Chondrocyte (in vitro differentiated cells): ENCODE measurements at places on chromosomes 2 and 18. TPM values are rescaled to one million over a fixed set of nuclear protein-coding genes. Genes with fewer than 3 reads are reported as not detected.

DNA sequence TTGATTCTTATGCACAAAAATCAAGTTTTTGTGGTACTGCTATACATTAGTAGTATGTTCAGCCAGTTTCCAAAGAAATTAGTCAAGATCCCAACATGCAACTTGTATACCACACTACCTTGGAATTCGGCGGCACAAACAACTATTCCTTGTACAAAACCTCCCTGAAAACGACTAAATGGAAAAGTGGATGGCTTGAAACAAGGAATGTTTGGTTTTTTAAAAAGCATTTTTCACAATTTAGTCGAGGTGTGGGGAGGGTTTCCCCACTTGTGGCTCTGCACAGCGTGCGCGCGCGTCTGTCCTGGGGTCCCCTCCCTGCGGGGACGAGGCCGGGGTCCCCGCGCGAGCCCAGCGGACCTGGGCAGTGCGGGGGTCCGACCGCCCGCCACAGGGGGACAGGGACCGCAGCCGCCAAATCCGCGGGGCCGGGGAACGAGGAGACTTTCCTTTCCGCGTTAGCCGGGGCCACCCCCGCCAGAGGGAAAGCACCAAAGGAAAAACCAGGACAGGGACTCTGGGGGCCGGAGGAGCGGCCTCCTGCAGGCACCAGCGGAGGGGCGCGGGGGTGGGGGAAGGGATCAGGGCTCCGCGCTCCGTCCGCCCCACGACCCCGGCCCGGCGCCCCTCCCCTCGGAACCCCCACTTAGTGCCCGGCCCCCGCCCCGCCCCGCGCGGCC, 534 bp upstream of the SOCS6 start:
- H3K27me3 ChIP-seq, result no peaks in the 10 kb centered on the region
- no peak for DNase-seq
- H3K27ac ChIP-seq, result peak overlapping the region; percentile 61
- H3K4me1 ChIP-seq, result peaks cover 36% of the 10 kb centered on the region
- no peaks in the 10 kb centered on the region for H3K36me3 ChIP-seq

DNA sequence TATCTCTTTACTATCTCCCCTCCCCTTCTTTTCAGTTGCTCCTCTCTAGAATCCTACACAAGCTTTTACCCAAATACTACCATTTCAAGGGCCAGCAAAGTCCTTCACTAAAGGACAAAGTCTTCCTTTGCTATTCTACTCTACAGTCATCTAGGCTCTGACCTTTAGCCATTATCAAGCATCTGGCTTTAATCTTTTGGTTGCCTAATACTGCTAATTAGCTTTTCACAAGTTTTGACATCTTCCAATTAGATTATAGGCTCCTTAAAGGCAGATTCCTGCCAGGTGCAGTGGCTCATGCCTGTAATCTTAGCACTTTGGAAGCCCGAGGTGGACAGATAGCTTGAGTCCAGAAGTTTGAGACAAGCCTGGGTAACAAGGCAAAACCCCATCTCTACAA, 194.4 kb downstream of the SH3BP4 start:
- H3K4me3 ChIP-seq, result no peak overlapping the region
- H3K27me3 ChIP-seq, result peaks cover 13% of the 10 kb centered on the region

GRCh38 chr18:64972545-64972944, 778.3 kb upstream of the CDH7 start:
- H3K27ac ChIP-seq, result no peak overlapping the region
- H3K36me3 ChIP-seq, result no peaks in the 10 kb centered on the region
- H3K27me3 ChIP-seq, result no peaks in the 10 kb centered on the region
- H3K4me3 ChIP-seq, result no peak overlapping the region

- no peak overlapping the region for H3K27ac ChIP-seq
- H3K27me3 ChIP-seq, result no peaks in the 10 kb centered on the region
- peaks cover 12% of the 10 kb centered on the region for H3K36me3 ChIP-seq
- no peak for DNase-seq
- peaks cover 34% of the 10 kb centered on the region for H3K4me1 ChIP-seq
- H3K4me3 ChIP-seq, result no peak overlapping the region
These were observed 94.4 kb downstream of the STK39 start for GRCh38 chr2:168152902-168153530.

DNA sequence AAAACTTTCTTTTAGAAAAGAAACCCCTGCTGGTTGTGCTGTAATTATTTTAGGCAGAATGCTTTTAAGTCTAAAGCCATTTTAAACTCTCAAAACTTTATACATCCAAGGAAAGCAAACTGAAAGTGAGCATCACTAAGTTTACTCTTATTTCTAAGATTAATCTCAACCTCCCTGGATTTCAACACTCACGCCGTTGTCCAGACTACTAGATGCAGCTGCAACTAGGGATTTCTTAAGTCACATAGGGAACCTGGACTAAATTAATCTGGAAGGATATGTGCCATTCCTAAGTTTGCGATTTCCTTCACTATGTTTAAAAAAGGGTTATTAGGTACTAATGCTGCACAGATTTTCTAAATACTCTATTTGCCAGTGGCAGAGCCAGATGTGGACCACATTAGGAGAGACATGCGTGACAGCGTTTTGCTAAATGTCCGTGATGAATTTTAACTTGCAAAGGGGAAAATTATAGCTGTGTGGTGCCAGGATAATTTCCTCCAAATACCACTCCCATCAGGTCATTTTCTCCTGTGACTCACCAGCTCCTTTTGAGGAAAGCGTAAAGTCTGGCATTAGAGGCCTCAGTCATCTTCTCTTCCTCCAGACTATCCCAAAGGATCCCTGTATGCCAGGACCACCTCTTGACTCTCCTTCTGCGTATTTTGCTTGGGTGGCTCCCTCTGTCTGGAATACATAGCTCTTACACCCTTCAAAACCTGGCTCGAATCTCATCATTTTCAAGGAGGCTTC, 143.7 kb downstream of the ATL2 start:
- H3K4me1 ChIP-seq, result peaks cover 44% of the 10 kb centered on the region
- H3K4me3 ChIP-seq, result no peak overlapping the region
- H3K27me3 ChIP-seq, result no peaks in the 10 kb centered on the region
- H3K27ac ChIP-seq, result peak overlapping the region; percentile 65
- H3K36me3 ChIP-seq, result no peaks in the 10 kb centered on the region

- no peaks in the 10 kb centered on the region for H3K27me3 ChIP-seq
- no peak overlapping the region for H3K27ac ChIP-seq
- no peaks in the 10 kb centered on the region for H3K4me1 ChIP-seq
- no peak for DNase-seq
- H3K4me3 ChIP-seq, result no peak overlapping the region
These were observed 131.7 kb downstream of the RAB3GAP1 start for GRCh38 chr2:135183822-135184221.

GRCh38 chr18:24764766-24765165, 304.3 kb downstream of the HRH4 start:
- peaks cover 1% of the 10 kb centered on the region for H3K36me3 ChIP-seq
- DNase-seq, result no peak
- H3K27ac ChIP-seq, result no peak overlapping the region
- no peak overlapping the region for H3K4me3 ChIP-seq

DNA sequence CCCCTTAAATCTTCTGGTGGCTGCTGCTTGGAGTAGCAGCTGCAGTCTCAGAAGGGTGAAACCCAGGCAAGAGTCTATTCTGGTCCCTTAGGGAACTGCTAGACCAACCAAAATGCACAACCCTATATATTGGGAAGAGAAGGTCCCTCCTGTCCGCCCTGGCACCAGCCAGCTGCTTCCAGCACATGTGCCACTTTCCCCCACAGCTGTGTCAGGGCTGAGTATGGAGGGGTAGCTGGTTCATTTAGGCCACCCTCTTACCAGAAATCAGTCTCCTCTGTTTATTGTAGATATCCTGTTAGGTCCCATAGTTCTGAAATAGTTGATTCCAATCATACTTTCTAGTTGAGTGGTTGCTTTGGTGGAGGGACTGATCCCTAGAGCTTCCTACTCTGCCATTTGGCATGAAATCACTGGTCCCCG, 68.9 kb downstream of the BIRC6 start:
- no peak for DNase-seq
- peaks cover 62% of the 10 kb centered on the region for H3K4me1 ChIP-seq
- H3K27me3 ChIP-seq, result no peaks in the 10 kb centered on the region
- H3K36me3 ChIP-seq, result peaks cover 2% of the 10 kb centered on the region
- H3K27ac ChIP-seq, result peak overlapping the region; percentile 75

DNA sequence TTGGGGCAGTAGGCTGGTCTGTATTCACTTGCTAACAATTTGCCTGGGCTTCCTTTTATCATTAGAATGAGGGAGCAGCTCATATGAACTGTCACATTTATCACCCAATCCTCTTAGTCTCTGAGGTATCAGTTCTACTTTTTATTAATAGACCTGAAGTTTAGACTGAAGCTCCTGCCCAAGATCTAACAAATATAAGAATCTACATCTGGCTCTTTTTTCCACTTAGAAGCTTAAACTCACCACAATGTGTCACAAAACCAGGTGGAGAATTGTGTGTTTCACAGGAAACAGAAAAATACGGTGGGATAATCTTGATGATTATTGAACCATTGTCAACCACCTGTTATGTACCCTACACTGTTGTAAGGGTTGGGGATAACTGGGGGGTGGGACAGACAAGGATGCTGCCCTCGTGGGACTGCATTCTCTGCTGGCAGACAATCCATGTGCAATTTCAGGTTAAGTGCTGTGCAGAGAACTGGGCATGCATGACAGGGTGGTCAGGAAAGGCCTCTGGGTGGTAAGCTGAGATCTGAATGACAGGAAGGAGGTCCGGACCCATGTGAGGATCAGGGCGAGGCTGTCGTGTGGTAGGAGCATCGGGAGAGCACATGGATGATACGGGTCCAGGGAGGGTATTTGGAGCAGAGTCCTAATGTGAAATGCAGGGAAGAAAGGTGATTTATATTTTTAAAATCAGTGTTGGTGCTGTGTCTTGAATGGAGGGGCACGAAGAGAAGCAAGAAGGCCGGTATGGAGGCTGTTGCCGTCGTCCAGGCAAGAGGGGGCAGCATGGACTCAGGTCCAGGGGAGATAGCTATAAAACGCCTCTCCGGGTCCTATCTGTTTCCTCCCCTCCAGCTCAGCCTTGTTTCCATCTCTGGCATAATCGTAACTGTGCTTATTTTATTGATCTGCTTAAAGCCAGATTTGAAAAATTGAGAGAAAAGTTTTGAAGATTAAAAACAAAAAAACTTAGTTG, 17.6 kb downstream of the MYL12B start:
- H3K4me1 ChIP-seq, result peaks cover 18% of the 10 kb centered on the region
- H3K27ac ChIP-seq, result peak overlapping the region; percentile 29
- DNase-seq, result no peak
- H3K4me3 ChIP-seq, result no peak overlapping the region
- H3K27me3 ChIP-seq, result no peaks in the 10 kb centered on the region

- H3K4me3 ChIP-seq, result no peak overlapping the region
- DNase-seq, result no peak
- no peaks in the 10 kb centered on the region for H3K4me1 ChIP-seq
- H3K36me3 ChIP-seq, result peaks cover 2% of the 10 kb centered on the region
- peaks cover 29% of the 10 kb centered on the region for H3K27me3 ChIP-seq
These were observed 60.3 kb upstream of the LMAN1 start for GRCh38 chr18:59419386-59419785.

DNA sequence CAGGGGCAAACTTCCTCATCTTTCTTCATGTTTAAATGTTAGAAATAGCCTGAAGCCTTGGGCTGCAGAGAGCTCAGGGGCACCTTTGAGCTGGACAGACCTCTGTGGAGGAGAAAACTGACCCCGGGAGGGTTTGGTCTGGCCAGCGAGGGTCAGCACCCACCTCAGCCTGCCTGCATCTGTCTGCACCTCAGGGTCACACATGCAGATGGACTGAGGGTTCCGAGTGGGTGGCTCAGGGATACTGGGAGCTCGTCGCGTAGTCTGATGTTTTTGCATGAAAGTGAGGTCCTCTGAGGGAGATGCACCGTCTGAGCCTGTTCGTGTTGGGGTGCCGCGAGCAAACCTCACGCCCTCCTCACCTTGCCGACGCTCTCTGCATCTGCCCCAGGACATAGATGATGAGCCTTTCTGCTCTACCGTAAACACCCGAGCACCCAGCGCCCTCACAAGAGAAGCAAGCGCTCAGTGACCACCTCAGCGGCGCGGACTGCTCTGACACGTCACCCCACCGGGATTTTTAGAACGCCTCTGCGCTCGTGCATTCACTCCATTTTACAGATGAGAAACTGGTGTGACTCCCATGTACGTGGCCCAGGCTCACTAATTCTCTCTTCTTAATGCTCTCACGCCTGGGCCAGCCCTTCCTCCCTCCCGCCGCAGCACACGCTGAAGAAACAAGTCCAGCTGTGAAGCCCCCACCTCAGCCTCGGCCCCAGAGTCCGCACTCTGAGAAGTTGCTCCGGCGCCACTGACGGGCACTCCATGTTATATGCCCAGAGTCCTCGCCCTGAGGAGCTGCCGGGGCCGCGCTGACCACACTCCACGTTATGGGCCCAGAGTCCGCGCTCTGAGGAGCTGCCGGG, 9.5 kb downstream of the KCNG2 start:
- DNase-seq, result peak; percentile 54
- H3K36me3 ChIP-seq, result no peaks in the 10 kb centered on the region
- no peak overlapping the region for H3K27ac ChIP-seq

DNA sequence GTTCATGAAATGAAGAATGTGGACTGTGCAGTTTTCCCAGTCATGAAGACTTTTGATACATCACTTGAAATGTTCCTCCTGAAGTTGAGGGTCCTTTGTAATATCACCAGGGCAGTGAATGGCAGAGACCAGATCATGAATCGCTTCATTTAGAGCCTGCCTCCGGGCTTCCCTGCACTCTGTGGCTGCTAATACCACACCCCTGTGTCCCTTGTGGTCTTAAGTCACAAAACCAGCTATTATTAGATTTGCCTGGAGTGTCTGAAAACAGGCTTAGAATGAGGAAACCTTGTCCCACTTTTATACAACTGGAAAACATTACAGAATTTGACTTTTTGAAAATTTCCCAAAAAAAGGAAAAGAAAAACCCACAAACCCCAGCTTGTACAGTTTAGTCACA, 147.9 kb downstream of the MGAT5 start:
- no peaks in the 10 kb centered on the region for H3K27me3 ChIP-seq
- no peak for DNase-seq
- peaks cover 30% of the 10 kb centered on the region for H3K4me1 ChIP-seq
- no peak overlapping the region for H3K4me3 ChIP-seq

Gene SH3BP4
- total RNA-seq, result 42.4 to 51.9 TPM (median 50.4 TPM) in 3 replicates
